ENCODE measurements at places on chromosomes 6 and 20.
A peak's percentile ranks its signal among the peaks of the same experiment; 100 is the strongest.

DNA sequence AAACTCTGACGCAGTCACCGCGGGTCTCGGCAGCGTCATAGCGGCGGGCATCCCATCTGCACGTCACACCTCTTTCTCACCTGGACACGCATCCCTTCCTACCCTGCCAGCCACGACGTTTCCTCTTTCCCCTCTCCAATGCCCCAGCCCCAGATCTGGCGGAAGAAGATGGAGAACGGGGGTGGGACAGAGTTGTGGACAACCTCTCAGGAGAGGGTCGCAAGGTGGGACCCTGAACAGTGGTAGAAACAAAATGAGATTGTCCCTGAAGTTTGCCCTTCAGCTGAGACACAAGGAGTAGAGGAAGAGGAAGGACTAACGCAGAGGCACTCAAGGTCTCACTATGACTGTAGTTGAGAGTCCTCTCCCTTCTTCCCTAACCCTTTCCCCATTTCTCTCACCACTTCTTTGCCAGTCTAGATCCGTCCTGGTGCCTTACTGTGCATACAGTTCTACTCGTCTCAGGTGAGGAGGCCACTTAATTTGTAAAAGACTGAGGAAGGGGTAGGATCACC, 562 bp downstream of the TRIM39 start:
- H3K27ac ChIP-seq = peak overlapping the region; percentile 98
- H3K36me3 ChIP-seq = peaks cover 13% of the 10 kb centered on the region
- DNase-seq = no peak
- peak overlapping the region; percentile 96 for H3K4me3 ChIP-seq
- H3K27me3 ChIP-seq = no peaks in the 10 kb centered on the region

GRCh38 chr20:23745247-23745646, 5.5 kb downstream of the CST1 start:
- H3K36me3 ChIP-seq = peaks cover 2% of the 10 kb centered on the region
- no peaks in the 10 kb centered on the region for H3K4me1 ChIP-seq
- no peak overlapping the region for H3K4me3 ChIP-seq

DNA sequence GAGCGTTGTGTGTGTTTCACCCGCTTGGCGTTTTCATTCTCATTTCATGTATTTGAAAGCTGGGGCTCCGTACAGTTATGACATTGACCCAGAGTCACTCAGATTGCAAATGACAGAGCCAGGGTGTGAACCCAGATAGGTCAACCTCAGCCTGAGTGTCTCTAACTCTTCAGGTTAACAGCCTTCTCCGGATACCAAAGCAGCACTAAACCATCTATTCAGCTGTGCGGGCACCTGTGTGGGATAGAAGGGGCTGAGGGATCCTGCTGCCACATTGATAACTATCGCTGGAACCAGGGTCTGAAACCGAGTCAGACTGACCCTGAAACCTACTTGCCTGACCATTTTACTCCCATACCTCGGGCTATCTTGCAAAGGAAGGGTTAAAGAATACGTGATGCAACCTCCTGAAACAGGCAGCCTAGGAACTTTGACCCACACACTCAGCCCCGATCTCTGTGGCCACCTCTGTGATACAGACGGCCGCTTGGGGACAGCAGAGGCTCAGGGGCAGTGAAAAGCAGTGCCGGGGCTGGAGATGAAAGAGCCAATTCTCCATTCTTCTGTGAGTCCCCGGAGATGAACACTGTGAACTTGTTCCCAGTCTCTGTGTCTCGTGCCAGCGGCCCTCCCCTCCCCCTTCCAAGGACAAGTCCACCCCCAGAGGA, 233.5 kb upstream of the QKI start:
- DNase-seq = no peak
- no peak overlapping the region for H3K27ac ChIP-seq
- peaks cover 2% of the 10 kb centered on the region for H3K4me1 ChIP-seq
- H3K36me3 ChIP-seq = peaks cover 4% of the 10 kb centered on the region
- H3K27me3 ChIP-seq = peaks cover 42% of the 10 kb centered on the region
- no peak overlapping the region for H3K4me3 ChIP-seq

DNA sequence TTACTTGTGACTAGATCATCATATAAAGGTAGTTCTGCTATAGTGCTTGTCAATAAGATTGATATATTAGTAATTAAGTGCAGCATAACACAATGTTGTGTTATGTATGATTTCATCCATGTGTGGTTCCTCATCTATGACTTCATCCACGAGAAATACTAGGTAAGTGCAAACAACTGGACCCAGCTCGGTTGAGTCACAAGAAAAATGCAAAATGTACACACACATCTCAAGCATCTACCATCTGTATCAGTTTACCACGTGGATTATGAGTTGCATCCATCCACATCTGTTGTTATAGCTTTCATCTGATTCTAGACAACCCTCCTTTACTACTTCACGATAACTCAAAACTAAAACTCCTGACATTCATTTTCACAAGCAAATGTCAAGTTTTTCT, 517.0 kb upstream of the CITED2 start:
- no peak overlapping the region for H3K27ac ChIP-seq
- H3K4me1 ChIP-seq = no peaks in the 10 kb centered on the region
- peaks cover 20% of the 10 kb centered on the region for H3K27me3 ChIP-seq
- no peaks in the 10 kb centered on the region for H3K36me3 ChIP-seq
- no peak for DNase-seq

DNA sequence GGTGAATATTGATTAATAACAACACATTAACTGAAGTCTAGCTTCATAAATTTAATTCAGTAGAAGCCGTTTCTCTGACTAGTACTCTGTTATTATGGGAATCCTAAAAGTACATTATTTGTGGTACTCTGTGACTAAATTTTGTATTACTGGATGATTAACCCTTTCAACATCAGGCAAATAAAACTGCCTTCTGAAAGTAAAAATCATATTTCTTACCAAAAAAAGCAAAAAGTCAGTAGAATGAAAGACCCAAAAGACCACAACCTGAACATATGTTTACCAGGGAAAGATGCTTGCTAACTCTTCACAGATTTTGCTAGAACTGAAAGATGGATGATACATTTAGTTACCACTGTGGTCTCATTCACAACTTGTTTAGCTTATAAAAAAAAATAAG, 73.2 kb downstream of the AHI1 start:
- DNase-seq = no peak
- peaks cover 2% of the 10 kb centered on the region for H3K36me3 ChIP-seq
- no peaks in the 10 kb centered on the region for H3K4me1 ChIP-seq
- H3K27me3 ChIP-seq = no peaks in the 10 kb centered on the region
- no peak overlapping the region for H3K27ac ChIP-seq
- H3K4me3 ChIP-seq = no peak overlapping the region

DNA sequence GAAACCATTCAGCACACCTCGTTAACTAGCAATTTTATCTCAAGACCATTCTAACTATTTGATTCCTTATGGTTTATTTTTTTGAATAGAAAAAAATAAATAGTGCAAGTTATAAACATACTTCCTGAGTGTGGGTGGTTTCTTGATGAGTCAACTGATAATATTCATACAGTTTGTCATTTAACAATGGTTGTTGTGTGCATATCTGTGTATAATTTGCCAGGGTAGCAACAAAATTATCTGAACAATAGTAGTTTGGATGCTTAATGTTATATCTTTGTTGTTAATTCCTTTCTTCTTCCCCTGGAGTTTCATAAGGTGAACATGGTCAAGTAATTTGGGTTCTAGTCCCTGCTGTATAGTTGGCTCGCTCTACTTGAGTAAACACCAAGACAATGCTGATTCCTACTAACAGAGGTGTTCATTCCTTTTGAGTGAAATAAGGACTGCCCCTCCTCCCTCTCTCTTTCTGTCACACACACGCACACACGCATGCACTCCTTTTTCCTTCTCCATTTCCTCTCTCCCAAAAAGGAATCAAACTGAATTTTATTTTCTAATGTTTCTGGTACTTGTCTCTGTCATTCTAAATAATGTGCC, 938.1 kb upstream of the EPHA7 start:
- H3K4me1 ChIP-seq = no peaks in the 10 kb centered on the region
- no peaks in the 10 kb centered on the region for H3K36me3 ChIP-seq
- H3K4me3 ChIP-seq = no peak overlapping the region
- H3K27me3 ChIP-seq = no peaks in the 10 kb centered on the region

DNA sequence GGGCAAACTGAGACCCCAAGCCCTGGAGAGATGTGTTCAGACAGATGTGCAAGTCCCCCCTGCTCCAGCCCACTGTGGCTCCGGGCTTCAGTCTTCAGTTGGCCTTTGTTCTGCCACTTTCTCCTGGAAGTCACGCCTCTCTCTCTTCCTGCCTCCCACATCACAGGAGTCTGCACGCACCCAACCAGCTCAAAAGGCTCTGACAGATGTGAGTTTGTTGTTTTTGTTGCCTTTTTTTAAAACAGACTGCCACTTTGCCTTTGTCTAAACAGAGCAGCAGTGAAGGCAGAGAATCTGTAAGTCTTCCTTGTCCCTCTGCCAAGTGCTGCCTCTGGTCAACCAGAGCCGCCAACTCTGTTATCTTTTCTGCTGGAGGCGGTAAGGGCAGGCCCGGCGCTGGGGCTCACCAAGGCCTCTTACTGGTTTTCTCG, 149.7 kb downstream of the TFAP2C start:
- H3K36me3 ChIP-seq = peaks cover 3% of the 10 kb centered on the region
- H3K27ac ChIP-seq = no peak overlapping the region
- DNase-seq = no peak

Data from T-helper 17 cell (primary cell).